Stimulated activated CD8-positive, alpha-beta memory T cell treated with anti-CD3 and anti-CD28 coated beads, Interleukin-7, amount 100 ng/mL, for 1 hour (primary cell): ENCODE measurements at places on chromosomes 3 and 15.

DNA sequence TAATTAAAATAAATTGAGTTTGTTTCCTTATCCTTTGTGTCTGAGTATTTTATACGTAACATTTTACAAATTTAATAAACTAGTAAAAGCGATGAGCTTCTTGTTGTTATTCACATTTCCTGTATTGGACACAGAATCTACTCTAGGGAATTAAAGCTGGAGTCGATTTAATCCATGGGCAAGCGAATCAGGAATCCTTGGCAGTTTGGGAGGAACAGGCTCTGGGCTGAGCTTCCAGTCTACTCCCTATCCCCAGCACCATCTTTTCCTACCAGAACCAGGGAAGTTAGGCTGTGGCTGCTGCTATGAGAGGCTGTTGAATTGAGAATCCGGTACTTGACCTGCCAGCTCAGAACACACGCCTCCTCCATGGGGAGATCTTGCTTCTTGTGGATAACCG lies 437.3 kb upstream of the TPM1 start:
- DNase-seq, result no peak

DNA sequence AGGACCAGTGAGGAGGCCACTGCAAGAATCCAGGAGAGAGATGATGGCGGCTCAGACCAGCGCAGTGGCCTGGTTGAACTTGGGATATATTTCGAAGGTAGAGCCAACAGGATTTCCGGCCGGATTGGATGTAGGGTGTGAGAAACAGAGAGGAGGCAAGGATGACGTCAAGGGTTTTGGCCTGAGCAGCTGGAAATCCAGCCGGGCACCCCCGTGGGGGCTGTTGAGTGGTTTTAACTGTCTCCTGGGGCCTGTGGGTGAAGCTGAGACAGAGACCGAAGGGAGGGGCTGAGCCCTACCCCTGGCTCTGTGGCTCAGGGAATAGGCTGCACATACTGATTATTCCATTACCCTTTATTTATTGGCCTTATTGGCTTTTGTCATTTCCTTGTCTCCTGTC lies 45.7 kb downstream of the EXOG start:
- DNase-seq, result no peak

DNA sequence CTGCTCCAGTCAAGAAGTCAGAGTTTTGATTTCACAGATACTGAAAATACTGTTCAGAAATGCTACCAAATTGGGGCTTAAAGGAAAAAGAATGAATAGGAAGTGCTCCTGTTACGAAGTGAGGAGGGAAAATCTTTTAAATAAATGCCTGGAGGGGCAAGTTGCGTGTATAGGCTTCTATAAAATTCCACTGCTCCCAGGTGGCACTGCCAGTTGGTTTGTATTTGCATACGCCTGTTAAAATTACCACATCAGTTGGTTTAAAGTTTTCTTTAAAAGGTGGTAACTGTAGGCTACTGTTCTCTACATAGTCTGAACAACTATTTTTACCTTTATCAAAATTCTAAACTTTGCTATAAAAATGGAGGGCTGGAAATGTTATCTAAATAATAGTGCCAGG lies 123.5 kb downstream of the DLG1 start:
- no peak for DNase-seq

DNA sequence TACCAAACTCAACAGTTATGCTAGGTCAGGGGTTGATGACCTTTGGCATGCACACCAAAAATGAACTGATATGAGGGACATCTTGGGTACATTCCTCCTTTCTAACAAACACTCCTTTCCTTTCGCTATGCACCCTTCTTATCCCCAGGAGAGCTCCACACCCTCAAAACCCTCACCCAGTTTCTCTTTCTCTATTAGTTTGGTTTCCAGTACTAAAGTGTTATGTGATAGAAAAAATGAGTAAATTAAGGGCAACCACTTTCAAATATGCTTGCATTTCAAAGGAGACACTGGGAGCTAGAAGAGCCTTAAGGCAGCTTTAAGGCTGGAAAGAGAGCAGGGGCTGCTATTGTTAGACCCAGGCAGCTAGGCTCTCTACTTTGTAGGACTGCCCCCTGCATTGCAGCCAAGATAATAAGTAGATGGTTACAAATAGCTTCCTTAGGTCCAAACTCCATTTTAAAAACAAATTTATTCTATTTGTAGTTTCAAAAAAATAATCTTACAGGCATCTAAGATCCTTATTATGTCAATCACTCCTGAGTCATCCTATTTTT lies 244.3 kb downstream of the ZIC1 start:
- no peak for DNase-seq

DNA sequence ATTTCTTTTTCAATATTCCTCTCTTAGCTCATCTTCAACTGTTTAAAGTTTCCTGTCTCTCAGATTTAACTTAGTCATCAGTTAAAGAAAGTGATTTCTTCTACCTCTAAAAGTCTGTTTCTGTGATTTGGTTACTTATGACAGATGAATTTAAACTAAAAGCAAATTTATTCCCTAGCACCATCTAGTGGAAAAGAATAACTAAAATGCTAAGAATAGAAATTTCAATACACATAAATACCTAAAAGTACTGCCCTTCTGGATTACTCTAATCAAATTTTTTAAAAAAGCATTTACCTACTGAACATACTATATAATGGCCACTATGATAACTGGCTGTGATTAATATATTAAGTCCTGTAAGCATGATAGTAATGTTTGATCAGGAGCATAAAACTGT lies 14.0 kb upstream of the ZCWPW2 start:
- DNase-seq, result no peak

DNA sequence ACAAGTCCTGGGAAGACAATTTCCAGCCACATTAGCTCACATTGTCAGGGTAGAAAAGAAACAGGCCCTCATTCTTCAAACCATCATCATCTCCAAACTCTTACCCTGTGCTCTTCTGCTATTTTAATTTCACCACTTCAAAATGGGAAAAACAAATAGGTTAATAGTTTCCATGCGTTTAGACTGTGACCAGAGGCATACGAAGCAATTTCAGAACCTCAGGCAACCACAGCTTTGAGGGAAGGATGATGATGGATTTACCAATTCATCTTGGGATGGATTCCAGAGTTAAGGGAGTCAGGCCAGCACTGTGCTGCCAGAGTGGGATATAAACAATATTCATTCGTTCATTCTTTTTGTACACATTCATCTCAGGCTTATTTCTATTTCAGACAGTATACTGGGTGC lies 307.8 kb upstream of the TPRG1 start:
- no peak for DNase-seq

DNA sequence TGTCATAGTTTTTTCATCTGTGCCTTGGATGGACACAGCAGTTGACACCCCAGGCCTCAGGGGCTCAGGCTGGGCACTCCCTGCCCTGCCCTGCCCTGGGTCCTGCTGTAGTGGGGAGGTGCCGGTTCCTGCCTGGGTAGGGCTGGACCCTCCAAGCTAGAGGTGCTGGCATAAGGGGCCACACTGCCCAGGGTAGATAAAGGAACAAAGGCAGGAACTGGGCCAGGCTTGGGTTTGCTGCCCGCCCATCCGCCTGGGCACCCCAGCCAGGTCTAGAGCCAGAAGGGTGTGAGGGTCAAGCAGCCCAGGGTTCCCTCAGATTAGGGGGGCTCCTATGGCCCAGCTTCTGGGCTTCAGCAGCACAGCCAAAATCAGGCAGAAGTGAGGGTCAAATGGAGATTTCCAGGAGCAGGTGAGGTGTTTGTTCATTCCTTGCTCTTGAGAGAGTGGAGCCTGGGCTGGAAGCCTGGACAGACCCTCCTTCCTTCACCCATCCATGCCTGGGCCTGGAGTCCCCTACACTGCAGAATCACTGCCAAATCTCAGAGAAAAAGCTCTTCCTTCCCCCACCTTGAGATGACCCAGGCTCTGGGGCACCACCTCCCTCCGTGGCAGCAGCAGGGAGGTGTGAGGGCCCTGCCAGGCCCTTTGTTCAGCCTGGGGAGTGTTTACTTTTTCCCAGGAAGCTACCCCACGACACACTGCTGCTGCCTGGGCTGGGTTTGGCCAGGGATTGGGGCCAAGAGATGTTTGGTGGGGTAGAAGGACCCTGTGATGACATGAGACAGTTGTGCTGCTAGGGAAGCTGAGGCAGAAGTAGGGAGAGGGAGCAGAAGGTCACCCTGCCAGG lies 7.1 kb downstream of the SEMA3F start:
- no peak for DNase-seq

DNA sequence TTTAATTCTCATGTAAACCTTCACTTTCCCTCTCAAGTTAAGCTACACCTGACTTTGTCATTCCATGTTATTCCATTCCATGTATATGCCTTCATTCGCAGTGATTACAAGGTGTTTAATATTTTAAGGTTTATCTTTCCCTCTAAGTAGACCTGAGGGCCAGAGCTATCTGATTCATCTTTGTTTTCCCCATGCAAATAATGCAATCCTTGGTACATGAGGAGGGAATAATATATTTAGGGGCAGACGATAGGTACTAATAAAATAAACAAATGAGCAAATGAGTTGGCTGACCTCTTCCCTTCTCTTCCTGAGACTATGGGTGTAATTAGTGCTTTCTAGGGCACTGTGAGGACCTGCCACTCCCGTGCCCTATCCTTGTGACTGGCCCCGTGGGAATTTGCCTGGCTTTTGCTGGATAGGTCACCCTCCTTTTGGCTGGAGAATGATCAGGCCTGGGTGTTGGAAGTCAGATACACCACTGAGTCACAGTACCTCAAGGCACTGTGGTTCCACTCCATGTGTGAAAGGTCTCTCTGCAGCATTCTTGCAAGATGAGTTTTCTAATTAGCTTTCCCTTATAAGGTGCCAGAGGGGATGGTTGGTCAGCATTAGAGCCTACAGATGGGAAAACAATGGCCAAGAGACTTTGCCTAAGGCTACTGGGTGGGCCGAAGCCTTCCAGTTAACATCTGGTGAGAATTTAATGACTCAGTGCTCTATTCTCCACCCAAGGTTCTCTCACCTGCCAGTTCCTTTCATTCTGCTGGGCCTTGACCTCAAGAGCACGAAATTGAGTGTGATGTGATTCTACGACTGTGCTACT lies 183.2 kb downstream of the P3H2 start:
- no peak for DNase-seq

- no peak for DNase-seq
Observed at GRCh38 chr3:64349551-64349950, 124.3 kb upstream of the PRICKLE2 start.

DNA sequence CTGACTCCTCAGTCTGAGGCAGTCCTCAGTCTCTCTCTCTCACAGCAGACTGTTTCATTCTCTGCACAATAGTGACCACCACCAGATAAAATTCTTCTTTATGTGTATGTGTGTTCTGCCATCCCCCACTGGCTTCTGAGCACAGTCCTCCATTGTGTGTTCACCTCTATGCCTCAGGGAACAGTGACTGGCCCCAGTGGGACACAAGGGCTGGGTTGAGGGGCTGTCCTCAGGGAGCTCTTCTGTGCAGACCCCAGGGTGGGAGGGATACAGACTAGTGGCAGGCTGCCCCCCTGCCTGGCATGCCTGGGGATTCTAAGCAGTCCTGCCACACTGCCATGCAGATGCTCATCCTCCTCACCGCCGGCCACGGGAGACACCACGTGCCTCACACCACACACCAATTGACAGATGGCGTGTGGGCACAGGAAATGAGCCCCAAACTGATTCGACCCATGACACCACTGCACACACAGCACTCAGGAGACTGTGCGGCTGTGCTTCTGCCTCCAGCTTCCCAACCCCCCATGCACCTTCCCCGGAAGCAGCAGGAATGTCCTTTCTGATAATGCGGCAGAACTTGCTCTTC lies 237.6 kb upstream of the CHRNA7 start:
- DNase-seq, result no peak

DNA sequence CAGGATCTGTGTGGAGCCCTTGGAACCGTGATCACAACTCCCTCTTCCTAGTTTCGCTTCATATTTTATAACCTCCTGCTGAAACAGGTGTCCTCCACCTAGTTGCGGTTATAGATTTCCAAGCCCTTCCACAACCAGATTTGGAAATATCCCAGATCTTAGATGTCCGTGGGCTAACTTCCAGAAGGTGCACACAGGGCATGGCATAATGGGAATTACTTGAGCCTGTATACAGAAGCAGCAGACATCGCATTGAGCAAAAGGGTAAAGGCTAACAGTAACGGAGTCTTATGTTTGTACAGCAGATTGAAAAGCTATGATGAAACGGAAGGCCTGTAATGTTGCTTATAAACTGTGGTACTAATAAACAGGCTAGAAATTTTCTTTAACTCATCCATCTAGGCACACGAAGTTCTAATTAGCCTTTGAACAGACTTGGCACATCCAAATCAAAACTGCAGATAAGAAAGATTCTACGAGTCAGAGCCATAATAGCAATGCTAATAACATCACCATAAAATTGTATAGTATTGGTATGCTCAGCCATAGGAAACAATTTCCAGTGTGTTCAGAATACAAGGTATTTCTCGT lies 1.2 kb upstream of the USF3 start:
- no peak for DNase-seq

- DNase-seq, result no peak
Observed at GRCh38 chr15:34721802-34722438, 32.9 kb downstream of the GJD2 start.

DNA sequence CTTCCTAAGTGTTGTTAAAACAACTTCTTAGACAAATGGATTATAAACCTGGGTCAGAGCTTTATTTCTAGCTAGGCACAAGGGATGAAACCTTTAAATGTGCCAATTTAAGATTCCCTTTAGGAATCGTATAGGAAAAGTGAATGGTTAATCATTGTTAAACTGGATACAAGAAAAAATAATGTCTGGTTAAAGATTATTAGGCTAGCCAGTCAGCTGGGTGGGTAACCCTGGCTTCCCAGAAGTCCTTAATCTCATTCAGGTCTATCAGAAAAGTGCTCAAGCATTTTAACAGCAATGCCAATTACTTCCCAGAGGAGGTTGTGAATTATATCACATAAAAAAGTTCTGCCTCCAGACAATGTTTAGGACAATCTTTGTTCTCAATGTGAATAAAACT lies 37.6 kb downstream of the NANOGP8 start:
- no peak for DNase-seq

DNA sequence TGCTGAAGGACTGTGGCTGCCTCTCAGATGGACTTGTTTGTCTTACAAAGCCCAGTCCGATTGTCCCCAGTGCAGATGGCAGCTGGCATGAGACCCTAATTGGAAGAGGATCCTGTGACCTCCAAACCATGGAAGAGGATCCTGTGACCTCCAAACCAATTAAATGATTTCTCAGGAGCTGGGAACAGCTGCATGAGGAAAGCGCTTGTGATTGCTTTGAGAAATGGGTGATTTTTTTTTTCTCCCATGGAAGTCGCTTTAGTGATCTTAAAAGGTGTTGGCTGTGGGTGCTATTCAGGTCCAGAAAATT lies 68.4 kb upstream of the LARS2 start:
- DNase-seq, result no peak

DNA sequence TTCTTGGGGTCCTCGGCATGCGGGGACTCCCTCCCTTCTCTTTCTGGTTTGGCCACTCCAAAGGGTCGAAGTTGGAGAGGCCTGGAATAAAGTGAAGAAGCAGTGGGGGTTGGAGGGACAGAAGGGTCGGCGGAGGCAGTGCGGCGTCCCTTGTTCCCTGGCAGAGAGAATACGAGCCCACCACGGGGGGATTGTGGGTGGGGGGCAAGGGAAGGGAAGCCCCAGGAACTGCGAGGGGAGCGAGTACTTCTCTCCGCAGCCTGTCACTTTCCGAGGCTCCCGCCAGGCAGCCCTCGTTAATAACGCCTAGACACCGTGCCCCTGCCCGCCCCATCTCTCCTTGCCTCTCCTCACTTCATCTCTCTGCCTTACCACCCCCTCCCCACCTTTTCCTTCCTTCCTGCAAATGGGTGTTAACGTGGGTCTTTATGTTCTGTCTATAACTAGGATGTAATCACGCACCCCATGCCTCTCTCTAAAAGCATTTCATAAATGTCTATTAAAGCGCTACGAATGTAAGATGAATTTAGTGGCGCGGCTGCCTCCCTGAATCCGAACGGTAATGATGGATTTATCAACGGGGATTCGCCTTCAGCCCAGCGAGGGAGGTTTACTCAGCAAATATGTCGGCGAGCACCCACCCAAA lies 13.7 kb downstream of the NR2F2 start:
- no peak for DNase-seq
